Germinal center (tissue), 1 donor: ENCODE measurements at places on chromosomes 6 and 20.
A peak's percentile ranks its signal among the peaks of the same experiment; 100 is the strongest.

DNA sequence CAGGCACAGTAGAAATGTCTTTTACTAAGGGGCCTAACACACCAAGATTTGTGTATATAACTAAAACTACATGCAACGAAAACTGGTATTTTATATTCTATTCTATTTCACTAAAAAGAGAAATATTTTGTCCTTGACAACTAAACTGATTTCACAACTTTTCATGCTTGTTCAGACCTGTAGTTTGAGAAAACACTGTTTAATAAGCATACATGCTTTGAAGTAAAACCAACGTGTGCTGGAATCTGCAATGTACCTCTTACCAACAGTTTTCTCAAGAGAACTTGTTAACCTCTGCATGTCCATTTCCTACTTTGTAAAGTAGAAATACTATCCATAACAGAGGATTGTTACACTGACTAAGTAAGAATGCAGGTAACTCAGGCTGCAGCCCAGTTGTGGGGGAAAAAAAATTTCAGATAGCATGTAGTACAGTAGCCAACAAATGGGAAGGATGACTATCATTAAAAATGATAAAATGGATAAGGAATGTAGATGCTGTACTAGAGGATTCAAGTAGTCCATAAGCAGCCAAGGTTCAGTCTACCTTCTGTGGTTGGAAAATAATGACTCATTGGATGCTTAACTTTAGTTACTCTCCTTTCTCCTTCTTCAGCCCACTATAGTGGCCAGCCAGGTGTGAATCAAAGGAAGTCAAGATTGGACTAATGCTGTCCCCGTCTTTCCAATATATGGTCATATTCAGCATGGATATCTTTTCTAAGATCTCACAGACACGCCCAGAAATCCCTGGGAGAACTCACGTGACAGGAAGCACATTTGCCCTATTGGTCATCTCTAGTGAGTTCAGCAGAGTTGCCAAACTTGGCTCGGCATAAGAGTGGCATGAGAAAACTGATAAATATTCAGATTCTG is 65.2 kb downstream of the HFE start:
- DNase-seq: no peak

GRCh38 chr6:168078175-168078942 is 653 bp downstream of the FRMD1 start:
- DNase-seq: no peak

DNA sequence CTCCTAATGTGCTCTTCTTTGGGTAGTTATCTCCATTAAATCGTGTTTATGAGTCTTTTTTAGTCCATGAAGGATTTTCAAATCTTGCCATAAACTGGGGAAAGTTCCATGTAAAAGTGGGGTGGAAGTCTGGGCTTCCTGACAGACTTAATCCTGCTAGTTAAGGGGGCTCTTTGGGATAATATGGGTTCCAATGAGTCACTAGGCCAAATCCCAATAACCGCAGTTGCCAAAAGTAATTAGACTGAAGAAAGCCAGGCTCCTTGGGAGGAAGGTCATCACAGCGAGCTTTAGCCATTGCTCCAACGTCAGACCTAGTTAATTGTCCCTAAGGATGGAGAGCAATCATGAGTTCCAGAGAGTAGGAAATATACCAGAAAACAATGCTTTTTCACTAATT is 10.8 kb downstream of the RSPO3 start:
- no peak for DNase-seq

GRCh38 chr20:52457826-52458225 is 266.2 kb upstream of the ZFP64 start:
- no peak for DNase-seq

DNA sequence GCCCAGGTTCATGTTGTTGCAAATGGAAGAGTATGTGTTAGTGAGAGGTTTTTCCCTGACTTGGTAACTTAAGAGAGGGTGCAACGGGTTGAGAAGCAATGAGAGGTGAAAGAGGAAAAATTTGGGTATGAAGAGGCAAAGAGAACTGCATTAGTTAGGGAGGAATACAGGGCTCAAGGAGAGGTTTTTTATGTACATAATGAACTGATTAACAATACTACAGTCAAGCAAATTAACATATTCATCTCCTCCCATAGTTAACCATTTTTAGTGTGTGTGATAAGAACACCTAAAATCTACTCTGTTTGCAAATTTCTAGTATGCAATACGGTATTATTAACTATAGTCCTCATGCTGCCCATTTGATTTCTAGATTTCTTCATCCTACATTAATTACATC is 79.5 kb upstream of the HTR1E start:
- no peak for DNase-seq

- peak; percentile 8 for DNase-seq
Measured at GRCh38 chr6:82364087-82365015, 734 bp downstream of the TPBG start.

GRCh38 chr6:35797837-35798526 is 859 bp upstream of the CLPS start:
- no peak for DNase-seq

GRCh38 chr20:4131911-4132310 is 116.6 kb upstream of the RNF24 start:
- no peak for DNase-seq

GRCh38 chr6:154872542-154873114 is 122.5 kb upstream of the TIAM2 start:
- no peak for DNase-seq
